Liver (tissue), 10 donors: ENCODE measurements at places on chromosomes 1 and 21. TPM values are rescaled to one million over a fixed set of nuclear protein-coding genes. Genes with fewer than 3 reads are reported as not detected.

NTMT2 gene
- total RNA-seq, result not detected

ELOA gene
- total RNA-seq, result 34.9 TPM

OR2L8 gene
- 0.09 TPM for total RNA-seq

ACTA1 gene
- 0.33 TPM for total RNA-seq

LEFTY1 gene
- total RNA-seq, result 1.1 TPM

JMJD4 gene
- total RNA-seq, result 22.1 TPM

PRAMEF18 gene
- not detected for total RNA-seq

WNT3A gene
- not detected for total RNA-seq

DDAH1 gene
- total RNA-seq, result 29.7 TPM

ARHGEF16 gene
- total RNA-seq, result 0.65 TPM

CENPF gene
- total RNA-seq, result 0.08 TPM

AVPR1B gene
- not detected for total RNA-seq

TMEM50B gene
- 31.8 TPM for total RNA-seq

MSH4 gene
- 0.08 TPM for total RNA-seq

AGO3 gene
- total RNA-seq, result 19.5 TPM

TNFAIP8L2 gene
- 8.7 TPM for total RNA-seq

SPATA46 gene
- total RNA-seq, result not detected

KRTAP11-1 gene
- total RNA-seq, result not detected

GUCA2A gene
- total RNA-seq, result not detected

BEND5 gene
- total RNA-seq, result 0.93 TPM

RNU1-3 gene
- total RNA-seq, result under 0.01 TPM

CACNA1S gene
- under 0.01 TPM for total RNA-seq

USP48 gene
- 34.9 TPM for total RNA-seq

SUSD4 gene
- total RNA-seq, result 1.1 TPM

PAPPA2 gene
- total RNA-seq, result 0.19 TPM

GJC2 gene
- total RNA-seq, result 0.25 TPM

TMEM269 gene
- total RNA-seq, result 0.05 TPM

COL9A2 gene
- total RNA-seq, result 0.19 TPM

CTH gene
- total RNA-seq, result 8.9 TPM

ADAMTS5 gene
- 0.92 TPM for total RNA-seq

GBP7 gene
- 0.89 TPM for total RNA-seq

DDR2 gene
- 2.7 TPM for total RNA-seq

F13B gene
- 111 TPM for total RNA-seq

OLIG2 gene
- not detected for total RNA-seq

LIN9 gene
- total RNA-seq, result 1.3 TPM

PTPRU gene
- total RNA-seq, result 4.6 TPM

OBSCN gene
- total RNA-seq, result 5.6 TPM

LBR gene
- total RNA-seq, result 201 TPM

DSTYK gene
- total RNA-seq, result 4.1 TPM

CR2 gene
- total RNA-seq, result not detected

KCND3 gene
- 27.1 TPM for total RNA-seq

PLEKHA6 gene
- total RNA-seq, result 5.3 TPM

TEKT2 gene
- total RNA-seq, result 0.17 TPM

VASH2 gene
- total RNA-seq, result 0.08 TPM

SLC19A1 gene
- total RNA-seq, result 13.0 TPM

SAMSN1 gene
- total RNA-seq, result 9.0 TPM
